ENCODE measurements at places on chromosomes 16 and 17.

GRCh38 chr16:84446596-84447392 is 57.7 kb downstream of the MEAK7 start:
- no peak for DNase-seq

- DNase-seq: peak; percentile 89
These were observed 19.7 kb downstream of the TMEM235 start for GRCh38 chr17:78250891-78251772.

GRCh38 chr17:1557355-1558095 is 5.1 kb downstream of the PITPNA start:
- DNase-seq: no peak

DNA sequence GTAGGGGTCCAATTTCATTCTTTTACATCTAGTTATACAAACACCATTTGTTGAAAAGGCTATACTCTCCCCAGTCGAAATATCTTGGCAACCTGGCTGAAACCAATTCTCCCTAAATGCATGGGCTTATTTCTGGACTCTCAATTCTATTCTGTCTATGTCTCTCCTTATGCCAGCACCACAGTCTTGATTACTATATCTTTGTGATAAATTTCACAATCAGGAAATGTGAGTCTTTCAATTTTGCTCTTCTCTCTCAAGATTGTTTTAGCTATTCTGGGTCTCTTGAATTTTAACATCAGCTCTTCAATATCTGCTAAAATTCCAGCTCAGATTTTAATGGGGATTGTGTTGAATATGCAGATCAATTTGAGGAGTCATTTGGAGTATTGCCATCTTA is 5.9 kb upstream of the TRIM25 start:
- no peak for DNase-seq

- no peak for DNase-seq
These were observed 299.4 kb upstream of the IRX3 start for GRCh38 chr16:54585998-54586340.

DNA sequence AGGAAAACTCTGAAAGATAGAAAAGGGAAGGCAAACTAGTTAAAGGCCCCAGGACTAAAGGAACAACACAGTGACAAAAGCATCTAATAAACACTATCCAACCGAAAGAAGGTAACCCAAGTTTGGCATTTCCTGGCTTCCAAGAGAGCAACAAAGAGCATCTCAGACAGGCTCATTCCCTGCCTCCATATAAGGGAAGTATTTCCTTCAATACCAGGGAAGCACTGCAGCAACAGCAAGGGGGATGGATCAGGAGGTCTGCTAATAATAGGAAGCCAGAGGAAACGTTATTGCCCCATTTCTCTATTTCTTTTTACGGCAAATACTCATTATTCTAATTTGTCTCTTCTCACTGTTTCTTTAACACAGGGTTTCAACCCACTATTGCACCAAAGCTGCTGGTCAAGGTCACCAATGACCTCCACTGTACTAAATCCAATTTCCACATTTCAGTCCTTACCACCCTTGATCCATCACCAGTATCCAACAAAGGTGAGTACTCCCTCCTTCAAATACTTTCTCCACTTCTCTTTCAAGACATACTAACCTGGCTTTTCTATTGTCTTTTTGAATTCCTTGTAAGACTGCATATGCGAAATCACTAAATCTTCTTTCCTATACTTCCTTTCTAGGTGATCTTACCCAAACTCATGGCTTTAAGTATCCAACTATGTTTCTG is 86.1 kb downstream of the KANSL1 start:
- DNase-seq: no peak

GRCh38 chr16:52611817-52612673 is 65.1 kb upstream of the TOX3 start:
- no peak for DNase-seq

- no peak for DNase-seq
These were observed 118.2 kb downstream of the MGAT5B start for GRCh38 chr17:76986365-76986764.

DNA sequence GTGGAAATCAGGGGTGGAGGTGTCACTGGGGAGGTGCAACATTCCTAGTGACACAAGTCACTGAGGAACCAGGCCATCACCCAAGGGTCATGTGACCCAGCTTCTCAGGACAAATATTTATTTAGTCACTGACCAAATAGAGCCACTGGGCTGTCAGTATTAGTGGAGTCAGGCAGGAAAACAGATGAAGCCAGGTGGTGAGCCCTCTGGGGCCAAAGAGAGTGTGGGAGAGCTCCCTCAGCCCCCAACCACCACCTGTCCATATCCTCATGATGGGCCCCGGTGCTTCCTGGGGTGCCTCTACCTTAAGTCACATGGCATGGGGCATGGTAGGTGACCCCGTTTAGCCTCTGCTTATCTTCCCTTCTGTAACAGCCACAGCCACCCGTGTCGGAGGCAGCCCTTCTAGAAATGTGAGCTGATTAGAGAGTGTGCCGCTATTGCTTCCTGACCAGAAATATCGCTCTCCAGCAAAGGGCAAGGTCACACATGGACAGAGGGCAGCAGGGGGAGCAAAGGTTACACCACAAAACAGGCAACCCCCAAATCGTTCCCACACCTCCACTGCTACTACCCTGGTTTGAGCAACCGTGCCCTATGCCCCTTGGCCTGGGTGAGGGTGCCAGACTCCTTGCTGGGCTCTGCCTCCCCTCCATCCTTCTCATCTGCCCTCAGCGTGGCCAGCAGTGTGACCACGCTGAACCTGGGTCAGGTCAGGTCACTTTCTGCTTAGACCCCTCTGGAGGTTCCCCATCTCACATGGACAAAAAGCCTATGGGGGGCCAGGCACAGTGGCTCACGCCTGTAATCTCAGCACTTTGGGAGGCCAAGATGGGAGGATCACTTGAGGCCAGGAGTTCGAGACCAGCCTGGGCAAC is 8.6 kb upstream of the AKTIP start:
- no peak for DNase-seq

- DNase-seq: no peak
These were observed 41.5 kb upstream of the MRTFB start for GRCh38 chr16:14029658-14030057.

GRCh38 chr17:47162013-47162622 is 27.0 kb downstream of the CDC27 start:
- DNase-seq: peak; percentile 54

- no peak for DNase-seq
These were observed 509.6 kb upstream of the EEF2KMT start for GRCh38 chr16:5607169-5607568.

- no peak for DNase-seq
These were observed 78.5 kb upstream of the C16orf82 start for GRCh38 chr16:26988186-26988585.

- no peak for DNase-seq
These were observed 57.1 kb downstream of the SCNN1B start for GRCh38 chr16:23359092-23359760.

- DNase-seq: no peak
These were observed 206.4 kb downstream of the KIF2B start for GRCh38 chr17:54028986-54029580.

DNA sequence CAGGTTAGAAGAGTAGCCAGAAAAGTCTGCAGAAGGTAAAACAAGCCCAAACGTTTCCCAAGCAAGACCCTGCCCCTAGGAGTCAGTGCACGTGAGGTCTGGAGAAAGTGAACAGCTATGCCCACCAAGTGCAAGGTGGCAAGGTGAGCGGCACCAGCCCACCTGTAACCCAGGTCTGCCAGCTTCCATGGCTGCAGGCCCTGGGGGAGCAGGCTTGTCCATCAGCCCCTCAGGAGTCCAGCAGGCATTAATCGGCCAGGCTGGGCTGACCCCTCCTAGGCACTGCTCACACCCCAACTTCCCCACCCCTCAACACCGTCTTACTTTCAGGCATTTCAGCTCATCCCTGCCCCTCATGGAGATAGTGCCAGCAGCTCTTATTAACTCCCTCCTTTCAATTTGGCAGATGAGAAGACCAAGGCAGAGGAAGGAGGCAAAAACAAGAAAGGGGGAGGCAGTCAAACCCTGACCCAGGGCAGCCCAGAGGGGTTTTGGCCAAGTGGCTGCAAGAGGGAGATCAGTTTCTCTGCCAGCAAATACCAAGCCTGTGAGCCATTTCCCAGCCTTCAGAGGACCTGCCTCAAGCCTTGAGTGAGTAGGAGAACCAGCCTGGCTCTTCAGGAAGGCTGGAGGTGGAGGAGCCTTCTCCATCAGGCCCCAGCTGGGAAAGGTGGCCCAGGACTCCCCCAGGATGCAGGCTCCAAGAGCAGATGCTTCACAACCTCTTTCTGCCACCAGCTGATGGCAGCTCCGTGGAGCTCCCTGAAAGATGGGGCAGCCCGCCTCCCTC is 14.7 kb downstream of the BEAN1 start:
- DNase-seq: no peak

DNA sequence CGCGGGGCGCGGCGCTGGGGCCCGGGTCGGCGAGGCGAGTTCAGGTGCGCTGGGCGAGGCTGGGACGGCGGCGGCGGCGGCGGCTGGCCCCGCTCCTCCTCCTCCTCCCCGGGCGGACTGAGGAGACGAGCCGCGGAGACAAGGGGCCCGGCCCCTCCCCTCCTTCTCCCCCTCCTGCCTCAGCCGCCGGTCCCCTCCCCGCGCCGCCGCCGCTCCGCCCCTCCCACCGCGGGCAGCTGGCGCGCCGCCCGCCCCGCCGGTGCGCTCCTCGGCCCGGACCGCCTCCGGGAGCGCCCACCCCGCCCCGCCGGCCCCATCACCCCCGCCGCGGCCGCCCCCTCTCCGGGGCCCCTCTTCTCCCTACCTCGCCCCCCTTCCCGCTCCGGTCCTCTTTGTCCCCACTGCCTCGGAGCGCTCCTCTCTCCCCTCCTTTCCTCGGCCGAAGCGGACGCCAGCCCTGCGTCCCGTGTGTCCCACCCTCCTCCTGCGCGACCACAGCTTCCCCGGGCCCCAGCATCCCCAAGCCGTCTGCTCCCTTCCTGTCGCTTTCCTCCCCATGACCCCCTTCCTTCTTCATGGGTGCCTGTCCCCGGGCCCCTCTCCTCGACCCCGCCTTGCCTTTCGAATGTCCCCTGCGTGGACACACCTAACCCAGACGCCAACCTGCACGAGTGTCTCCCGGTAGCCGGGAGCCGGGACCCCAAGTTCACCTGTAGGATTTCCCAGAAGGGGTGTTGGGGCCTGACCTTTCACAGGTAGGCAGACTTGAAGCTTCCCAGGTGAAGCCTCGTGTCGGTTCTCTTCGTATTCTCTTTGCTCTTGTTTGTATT is at the start of gene TOX3:
TOX3 (minus strand) TSS at position 140 of the 830 bp plus-strand sequence. CDS start 420 bp downstream, outside the sequence.
- DNase-seq: no peak

DNA sequence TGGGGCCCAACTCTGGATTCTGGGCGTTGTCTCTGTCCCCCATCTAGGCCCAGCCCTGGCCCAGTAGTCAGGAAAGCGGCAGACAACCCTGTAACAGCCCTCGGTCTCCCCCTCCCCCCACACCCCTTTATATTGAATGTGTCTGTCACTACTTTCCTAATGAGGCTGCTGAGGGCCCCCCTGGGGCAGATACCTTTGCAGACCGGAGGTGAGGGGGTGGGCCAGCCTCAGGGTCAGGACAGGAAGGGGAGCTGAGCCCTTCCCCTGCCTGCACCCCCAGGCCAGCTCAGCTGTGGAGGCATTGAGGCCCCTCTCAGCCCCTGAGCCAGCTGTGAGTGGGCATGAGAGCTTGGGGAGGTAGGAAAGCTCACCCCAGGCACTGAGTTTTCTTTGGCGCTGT is 17.1 kb downstream of the RAI1 start:
- DNase-seq: no peak

DNA sequence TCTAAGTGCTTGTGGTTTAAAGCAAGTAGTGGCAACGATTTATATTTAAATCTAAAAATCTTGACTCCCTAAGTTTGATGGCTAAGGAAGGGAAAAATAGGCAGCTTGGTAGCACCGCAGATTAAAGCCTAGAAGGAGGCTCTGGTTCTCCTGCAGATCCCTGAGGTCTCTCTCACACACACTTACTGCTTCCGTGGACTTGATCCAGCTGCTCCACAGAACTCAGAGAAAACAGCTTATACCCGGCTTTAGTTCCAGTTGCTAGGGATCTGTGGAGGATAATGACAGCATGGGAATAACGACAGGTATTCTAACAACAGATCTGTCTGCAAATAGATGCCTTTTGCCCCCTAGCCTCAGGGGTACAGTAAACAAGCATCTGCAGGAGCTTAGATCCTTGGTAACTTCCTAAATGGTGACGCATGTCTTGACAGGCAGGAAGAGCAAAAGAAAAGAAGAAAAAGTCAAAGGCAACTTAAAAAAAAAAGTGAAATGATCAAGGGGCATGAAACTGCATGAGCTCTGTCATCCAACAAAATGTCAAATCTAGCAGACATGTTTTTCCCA is 4.5 kb downstream of the WIPI1 start:
- DNase-seq: no peak

GRCh38 chr17:81025065-81025740 is 9.7 kb upstream of the BAIAP2 start:
- no peak for DNase-seq

GRCh38 chr16:66703406-66704215 is 7.1 kb upstream of the CMTM4 start:
- DNase-seq: no peak

- DNase-seq: no peak
These were observed 241.0 kb downstream of the GSG1L start for GRCh38 chr16:27822529-27822928.

- DNase-seq: no peak
These were observed 36.0 kb downstream of the NTN1 start for GRCh38 chr17:9057310-9057709.

DNA sequence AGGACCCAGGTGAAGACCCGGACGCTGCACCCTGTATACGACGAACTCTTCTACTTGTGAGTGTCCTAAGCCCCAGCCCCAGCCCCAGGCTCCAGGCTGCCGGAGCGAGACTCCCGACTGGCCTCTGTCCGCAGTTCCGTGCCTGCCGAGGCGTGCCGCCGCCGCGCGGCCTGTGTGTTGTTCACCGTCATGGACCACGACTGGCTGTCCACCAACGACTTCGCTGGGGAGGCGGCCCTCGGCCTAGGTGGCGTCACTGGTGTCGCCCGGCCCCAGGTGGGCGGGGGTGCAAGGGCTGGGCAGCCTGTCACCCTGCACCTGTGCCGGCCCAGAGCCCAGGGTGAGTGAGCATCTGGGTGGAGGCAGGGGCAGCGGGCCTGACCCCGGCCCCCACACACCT is 3.7 kb downstream of the TSR3 start:
- no peak for DNase-seq

DNA sequence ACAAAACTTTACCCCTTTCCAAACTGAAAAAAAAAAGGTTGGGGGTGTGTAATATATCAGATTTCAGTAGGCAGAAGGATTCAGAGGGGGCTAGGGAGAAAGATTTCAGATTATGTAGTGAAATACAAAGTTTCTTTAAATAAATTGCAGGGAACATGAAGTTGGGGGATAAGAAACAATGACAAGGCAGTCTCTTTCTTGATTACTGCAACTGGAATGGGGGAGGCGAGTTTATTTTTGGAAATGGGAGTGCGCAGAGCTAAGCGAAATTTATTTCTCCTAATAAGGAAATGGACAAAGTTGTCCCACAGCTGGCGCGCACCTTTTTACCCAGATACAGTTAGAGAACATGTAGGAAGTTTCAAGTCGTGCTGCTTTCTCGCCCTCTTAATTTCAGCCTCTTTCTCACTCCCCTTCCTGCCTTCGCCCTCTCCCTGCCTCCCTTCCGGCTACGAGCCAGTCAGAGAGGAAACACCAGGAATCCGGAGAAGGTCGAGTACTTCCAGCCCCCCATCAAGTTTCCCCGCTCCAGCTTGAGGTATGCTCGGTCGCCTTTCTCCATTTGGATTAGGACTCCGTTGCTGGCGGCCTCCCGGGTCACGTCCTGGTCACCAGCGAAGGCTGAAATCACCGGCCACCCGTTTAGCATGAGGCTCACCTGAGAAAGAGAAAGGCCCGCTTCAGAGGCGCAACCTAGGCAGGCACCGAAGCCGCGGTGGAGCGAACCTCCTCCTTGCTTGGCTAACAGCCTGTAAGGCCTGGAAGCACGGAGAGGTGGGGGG is 2.5 kb downstream of the CBLN1 start:
- peak; percentile 10 for DNase-seq

- no peak for DNase-seq
These were observed 10.9 kb downstream of the DNAAF8 start for GRCh38 chr16:4745274-4745569.

All from common myeloid progenitor, CD34-positive (primary cell).